ENCODE measurements at places on chromosomes 3 and 15.

DNA sequence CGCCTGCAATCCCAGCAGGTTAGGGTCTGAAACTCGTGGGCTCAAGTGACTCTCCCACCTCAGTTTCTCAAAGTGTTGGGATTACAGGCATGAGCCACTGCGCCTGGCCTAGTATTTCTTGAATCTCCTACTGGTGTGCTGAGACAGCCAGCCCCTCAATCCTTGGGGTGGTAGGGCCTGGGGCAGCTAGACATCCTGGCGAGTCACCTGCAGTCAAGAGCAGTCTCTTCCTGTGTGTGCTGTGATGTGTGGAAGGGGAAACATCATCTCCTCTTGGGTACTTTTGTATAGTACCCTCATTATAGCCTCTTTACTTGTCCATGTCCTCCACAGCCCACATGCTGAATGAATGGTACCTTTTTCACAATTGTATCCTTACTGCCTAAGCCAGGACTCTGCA lies 4.9 kb upstream of the HEXA start:
- no peak for DNase-seq

- peak; percentile 87 for DNase-seq
Observed at GRCh38 chr15:31489801-31490646, 163.4 kb downstream of the KLF13 start.

DNA sequence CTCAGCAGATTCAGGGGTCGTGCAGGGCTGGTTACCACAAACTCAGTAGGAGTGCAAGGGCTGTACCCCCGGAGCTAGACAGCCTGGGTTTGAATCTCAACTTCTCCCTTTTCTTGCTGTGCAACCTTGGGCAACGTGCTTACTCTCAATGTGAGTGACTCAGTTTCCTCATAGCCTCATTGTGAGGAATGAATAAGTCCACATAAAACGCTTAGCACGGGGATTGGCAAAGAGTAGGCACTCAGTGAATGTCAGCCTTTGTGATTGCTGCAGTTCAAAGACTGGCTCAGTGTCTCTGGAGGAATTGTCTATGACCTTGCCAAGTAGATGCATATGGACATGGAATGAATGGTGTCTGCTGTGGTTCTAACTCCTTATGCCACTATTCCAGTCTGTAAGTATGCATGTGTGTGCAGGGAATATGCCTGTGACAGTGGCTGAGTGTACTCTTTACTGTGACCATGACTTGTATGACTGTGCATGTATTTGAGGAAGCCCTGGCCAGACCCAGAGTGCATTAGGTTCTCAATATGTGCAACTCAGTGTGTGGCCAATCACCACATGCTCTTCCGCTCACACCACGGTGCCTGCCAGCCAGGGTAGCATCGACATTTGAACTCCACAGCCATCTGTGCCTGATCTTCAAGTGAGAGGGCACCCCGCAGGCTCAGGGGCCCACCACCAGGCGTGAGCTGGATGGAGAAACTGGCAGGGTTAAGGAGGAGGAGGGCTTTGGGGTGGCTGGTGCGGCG lies 900 bp upstream of the HYAL3 start:
- DNase-seq: no peak

- DNase-seq: no peak
Observed at GRCh38 chr3:117314441-117315150, 605.0 kb downstream of the TUSC7 start.

GRCh38 chr3:42535981-42536784 lies 33.7 kb downstream of the VIPR1 start:
- peak; percentile 41 for DNase-seq

Data from A549 (cell line).